ENCODE measurements at places on chromosomes 3 and 15. TPM values are rescaled to one million over a fixed set of nuclear protein-coding genes. Genes with fewer than 3 reads are reported as not detected.

The ZDHHC23 gene
- 3.3 TPM for total RNA-seq

The RAB7A gene
- 166 TPM for total RNA-seq

The WWTR1 gene
- 205 TPM for total RNA-seq

The PLEKHO2 gene
- 21.8 TPM for total RNA-seq

The THRB gene
- total RNA-seq: 8.7 TPM

The LINS1 gene
- total RNA-seq: 11.2 TPM

The GRK7 gene
- not detected for total RNA-seq

The KCNMB3 gene
- total RNA-seq: 0.08 TPM

DNA sequence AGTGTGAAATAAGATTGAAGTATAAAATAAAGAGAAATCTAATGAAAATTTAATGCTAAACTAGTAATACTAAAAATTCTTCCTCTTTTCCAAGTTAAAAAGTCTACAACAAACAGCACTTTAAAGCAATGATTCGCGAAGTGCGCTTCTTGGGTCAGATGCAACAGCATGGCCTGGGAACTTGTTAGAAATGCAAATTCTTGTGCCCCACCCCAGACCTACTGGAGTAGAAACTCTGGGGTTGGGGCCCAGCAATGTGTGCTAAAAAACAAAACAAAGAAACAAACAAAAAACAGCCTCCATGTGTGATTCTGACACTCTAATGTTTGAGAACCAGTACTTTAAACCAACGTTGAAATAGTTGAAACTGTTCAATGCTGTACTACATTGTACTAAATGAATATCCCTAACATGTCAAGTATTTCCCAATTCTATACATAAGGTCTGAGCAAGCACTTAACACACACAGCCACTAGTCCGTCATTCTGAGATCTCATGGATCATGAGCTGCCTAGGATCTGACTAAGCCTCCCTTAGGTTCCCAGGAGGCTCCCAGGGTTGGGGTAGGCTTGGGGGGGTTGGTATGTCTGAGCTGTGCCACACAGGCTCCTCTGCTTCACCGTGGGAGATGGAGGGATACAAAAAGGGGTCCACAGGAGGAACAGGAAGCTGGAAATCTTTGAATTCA, 6.1 kb downstream of the RASGRP1 start:
- peak; percentile 12 for DNase-seq

GRCh38 chr3:17874636-17875035, 132.2 kb upstream of the TBC1D5 start:
- DNase-seq: no peak

- peak; percentile 84 for DNase-seq
These were observed 9.1 kb downstream of the HDC start for GRCh38 chr15:50256188-50257041.

DNA sequence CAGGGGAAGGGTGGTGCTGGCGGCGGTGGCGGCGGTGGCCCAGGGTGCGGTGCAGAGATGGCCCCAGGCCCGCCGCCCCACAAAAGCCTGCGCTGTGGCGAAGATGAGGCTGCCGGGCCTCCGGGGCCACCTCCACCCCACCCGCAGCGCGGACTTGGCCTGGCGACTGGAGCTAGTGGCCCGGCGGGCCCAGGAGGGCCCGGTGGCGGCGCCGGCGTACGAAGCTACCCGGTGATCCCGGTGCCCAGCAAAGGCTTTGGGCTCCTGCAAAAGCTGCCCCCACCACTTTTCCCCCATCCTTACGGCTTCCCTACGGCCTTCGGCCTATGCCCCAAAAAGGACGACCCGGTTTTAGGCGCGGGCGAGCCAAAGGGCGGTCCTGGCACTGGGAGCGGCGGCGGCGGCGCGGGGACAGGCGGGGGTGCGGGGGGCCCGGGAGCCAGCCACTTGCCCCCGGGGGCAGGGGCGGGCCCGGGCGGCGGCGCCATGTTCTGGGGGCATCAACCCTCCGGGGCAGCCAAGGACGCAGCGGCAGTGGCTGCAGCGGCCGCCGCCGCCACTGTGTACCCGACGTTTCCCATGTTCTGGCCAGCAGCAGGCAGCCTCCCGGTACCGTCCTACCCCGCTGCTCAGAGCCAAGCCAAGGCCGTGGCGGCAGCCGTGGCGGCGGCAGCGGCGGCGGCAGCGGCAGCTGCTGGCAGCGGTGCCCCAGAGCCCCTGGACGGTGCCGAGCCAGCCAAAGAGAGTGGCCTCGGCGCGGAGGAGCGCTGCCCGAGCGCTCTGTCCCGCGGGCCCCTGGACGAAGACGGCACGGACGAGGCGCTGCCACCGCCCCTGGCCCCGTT, 1.6 kb downstream of the SKOR1 start:
- DNase-seq: no peak

- DNase-seq: no peak
These were observed 613.4 kb downstream of the NLGN1 start for GRCh38 chr3:174010907-174011306.

GRCh38 chr3:171622126-171622525, 161.9 kb upstream of the TNIK start:
- DNase-seq: no peak

DNA sequence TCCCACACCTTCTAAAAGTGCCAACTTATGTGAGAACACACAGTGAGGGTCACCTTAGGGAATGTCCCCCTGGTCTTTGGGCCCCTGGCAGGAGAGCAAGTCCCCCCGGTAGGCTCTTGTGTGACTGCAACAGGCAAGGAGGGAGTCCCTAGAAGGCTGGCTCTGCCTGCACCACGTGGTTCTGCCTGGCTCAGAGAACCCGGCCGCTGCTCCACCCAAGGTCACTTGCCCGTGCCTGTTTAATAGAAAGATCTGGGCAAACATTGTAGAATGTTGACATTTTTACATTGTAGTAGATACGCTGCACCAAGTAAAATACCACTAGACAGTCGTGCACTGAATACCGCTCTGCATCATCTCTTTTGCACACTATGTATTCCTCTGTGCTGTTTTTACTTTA, 21.9 kb downstream of the GABRA5 start:
- no peak for DNase-seq

DNA sequence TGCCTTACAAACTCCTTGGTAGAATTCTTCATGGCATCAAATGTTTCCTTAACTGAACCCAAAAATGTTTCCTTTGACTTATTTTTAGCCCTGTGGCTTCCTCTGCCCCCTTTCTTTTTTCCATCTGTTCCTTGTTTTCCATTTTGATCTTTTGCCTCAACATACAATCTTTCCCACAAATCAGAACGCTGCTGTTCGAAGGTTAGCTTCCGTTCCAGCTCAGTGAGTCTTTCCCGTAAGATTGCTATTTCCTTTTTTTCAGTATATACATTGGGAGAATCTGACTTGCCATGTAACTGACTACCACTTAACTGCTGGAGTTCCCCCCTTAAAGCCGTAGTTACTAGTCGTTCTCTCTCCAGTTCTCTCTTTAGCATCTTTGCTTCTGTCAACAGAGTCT, 41.2 kb downstream of the PIGB start:
- DNase-seq: no peak

DNA sequence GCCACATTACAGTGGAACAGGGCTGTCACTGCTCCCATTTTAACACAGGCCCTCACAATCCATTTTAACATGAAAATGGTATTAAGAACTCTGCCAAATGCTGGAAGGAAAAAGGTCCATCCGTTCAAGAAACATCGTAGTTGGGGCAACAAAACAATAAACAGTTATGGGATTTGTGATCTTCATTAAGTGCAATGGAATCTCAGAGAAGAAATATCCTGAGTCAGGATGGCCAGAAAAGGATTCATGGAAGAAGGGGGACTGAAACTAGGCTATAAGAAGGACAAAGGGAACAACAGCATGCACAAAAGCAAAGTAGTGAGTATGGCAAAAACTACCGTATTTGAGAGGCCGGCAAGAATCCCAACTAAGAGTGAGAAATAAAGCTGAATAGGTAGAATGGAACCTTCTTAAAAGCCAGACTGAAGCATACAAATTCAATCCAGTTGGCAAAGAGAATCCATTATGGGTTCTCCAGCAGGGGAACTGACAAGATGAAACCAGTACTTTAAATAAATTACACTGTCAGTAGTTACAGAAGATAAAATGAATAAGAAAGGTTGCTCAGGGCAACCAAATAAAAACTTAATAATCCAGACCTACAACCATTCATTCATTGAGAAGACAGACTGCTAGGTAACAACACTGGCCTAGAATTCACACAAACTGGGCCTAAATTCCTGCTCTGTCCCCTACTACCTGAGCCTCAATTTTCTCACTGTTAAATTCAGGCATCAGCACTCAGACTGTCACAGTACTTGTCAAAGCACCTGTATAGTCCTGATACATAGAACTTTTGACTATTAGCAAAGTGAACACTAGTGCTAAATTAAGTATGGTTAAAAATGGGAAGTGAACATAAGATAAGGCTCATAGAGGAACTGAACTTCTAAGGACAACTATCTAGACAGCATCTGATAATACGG, 6.3 kb downstream of the TBL1XR1 start:
- peak; percentile 34 for DNase-seq

GRCh38 chr3:46477145-46477544, 12.4 kb upstream of the LTF start:
- DNase-seq: no peak

- no peak for DNase-seq
These were observed 44.1 kb downstream of the CHST2 start for GRCh38 chr3:143163562-143164100.

- DNase-seq: peak; percentile 60
These were observed 113.4 kb downstream of the PLCH1 start for GRCh38 chr3:155631323-155632019.

- DNase-seq: no peak
These were observed 24.3 kb upstream of the GPR171 start for GRCh38 chr3:151227266-151227806.

GRCh38 chr3:124451630-124452317, 278.5 kb upstream of the UMPS start:
- no peak for DNase-seq
